ENCODE measurements at places on chromosomes 4 and X.

GRCh38 chr4:75025431-75025830, 92.5 kb downstream of the PARM1 start:
- no peak for DNase-seq

DNA sequence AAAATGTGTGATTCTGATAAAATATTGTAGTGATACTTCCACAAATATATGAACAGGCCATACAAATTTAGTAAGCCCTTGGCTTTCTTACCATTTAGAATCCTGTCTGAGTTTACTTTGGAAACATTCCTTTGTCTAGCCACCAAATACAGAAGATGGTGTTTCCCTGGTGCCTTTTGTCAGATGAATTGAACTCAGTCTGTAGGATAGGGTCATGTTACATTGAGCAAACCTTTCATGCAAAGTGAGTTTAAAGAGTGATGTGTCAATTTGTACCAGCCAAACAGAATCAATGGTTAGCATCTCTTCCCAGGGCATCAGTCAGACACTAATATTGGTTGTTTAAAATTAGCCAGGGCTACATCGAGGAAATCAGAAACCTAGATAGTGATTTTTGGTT, 1443.4 kb downstream of the ARAP2 start:
- no peak for DNase-seq

- DNase-seq: no peak
These were observed 120.3 kb downstream of the EFHC2 start for GRCh38 chrX:44223150-44223549.

DNA sequence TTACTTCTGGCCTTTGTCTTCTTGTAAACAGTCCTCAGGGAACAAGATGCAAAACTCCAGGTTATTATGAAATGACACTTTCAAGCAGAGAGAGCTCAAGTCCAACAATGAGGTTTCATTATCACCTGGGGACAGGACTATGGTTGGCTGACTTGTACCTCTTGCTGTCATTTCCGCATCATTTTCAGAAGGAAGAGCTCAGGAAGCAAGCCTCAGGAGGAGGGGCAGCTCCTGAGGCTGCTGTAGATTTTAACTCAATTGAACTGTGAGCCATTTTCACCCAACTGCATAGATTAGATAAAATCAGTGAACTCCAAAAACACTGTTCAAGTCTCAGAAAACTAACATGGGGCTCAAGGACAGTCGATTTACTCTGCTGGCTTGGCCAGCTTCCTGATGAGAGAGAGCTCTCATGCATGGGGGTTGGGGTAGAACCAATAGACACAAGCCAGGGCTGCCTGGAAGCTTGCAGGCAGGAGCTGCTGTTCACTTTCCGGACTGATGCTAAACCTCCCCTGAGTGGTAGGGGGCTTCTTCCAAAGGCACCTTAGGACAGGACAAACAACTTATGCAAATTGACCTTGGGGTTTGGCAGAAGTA, 23.6 kb downstream of the TMEM255A start:
- DNase-seq: no peak

- DNase-seq: no peak
These were observed 28.1 kb upstream of the HPSE start for GRCh38 chr4:83362492-83363329.

- DNase-seq: no peak
These were observed 29.2 kb downstream of the TACC3 start for GRCh38 chr4:1750381-1751154.

DNA sequence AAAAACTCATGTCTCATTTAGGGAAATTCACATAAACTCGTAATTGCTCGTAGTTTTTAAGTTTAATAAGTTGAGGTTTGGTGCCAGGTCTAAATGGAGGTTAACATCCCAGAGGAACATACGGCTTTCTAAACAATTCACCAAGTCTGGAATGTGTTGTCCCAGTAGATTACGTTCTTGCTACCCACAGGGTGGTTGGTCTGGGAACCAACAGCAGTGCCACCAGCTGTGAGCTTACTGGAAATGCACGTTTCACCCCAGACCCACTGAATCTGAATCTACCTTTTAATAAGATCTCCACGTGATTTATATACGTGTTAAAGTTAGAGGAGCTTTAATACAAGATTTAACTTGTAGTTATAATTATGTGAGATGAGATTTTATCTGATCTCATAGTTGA, 134.3 kb downstream of the BMPR1B start:
- no peak for DNase-seq

DNA sequence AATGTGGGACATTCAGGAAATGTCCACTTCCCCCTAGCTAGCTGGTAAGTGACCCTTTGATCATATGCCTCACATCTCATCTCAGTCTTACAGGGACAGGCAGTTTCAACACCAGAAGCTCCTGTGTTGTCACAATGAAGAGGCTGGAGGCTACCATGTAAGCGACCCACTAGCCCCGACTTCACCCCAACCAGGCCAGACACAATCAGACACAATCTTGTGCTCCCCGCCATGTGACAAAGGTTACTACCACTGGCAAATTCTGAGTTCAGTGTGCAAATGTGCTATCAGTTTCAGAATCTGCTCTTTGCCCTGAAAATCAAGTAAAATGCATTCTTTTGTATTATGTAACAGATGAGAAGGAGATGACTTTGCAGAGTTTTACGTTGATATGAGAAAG, 56.9 kb upstream of the STS start:
- DNase-seq: no peak

- DNase-seq: no peak
These were observed at the start of gene CNKSR2 for GRCh38 chrX:21374163-21374993. Gene CNKSR2, plus strand, starts transcription at chrX:21374418. Its CDS starts 480 bp downstream, at chrX:21374898.

Measured in T47D (cell line).